A549 (cell line): ENCODE measurements at places on chromosomes 16 and 17.
A peak's percentile ranks its signal among the peaks of the same experiment; 100 is the strongest.

DNA sequence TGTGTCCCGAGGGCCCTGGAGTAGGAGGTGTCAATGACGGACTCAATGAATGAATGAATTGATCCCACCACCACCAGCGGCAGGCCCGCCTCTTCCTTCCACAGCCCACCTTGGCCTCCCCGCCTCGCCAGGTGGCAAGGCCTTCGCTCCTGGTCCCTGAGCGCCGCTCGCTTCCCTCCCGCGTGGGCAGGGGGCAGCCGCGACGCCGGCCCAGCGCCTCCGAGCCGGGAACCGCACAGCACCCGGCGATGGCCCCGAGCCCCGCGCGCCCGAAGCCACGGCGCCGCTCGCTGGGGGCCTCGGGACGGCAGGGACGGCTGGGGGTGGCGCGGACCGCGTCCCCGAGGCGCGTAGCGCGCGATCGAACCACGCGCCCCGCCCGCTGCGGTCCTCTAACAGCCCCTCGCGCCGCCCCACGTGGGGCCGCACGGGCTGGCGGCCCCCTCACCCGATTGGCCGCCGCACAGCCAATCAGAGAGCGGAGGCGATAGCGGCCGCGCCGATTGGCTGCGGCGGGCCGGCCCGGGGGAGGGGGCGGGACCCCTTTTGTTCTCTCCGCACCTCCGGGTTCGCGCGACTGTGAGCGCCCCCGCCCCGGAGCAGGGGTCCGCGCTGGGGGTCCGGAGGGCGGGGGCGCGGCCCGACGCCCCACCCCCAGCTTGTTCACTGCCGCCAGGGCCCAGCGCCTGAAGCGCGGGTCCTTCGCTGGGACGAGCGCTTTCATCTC is 31.4 kb downstream of the ACTG1 start:
- peak; percentile 87 for DNase-seq

DNA sequence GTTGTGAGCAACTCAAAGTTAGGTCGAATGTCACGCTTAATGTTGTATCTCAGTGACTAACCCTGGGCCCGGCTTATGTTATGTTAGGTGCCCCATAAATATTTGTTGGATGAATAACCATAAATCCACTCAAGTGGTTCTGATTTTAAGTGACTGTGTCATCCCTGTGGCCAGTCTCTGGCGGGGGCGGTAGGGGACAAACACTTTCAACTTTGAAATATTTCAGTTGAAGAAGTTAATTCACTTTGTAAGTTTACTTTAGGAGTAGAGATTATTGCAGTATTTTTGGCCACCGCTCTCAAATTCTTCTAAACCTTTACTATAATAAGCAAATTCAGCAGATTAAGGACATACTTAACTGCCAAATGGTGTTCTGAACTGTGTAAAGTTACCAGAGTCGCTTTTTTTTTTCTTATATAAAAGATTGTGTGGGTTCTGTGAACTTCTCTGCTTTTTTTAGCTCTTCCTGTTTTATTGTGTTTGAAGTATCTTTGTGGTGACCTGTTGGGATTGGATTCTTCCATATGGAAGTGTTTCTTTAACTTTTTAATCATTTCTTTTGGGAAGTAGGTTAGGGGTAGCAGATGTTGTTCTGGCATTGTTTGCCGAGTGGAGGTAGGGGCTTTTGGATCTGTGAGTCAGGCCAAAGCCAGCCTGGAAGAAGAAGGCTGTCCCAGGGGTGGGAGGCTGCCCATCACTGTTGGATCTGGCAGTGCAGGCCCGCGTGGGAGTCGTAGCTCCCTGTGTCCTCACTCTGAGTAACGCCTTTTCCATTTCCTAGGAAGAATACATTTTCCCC is 61.4 kb upstream of the TBX2 start:
- DNase-seq = peak; percentile 60

- DNase-seq = no peak
These were observed 2.1 kb downstream of the CCL4L2 start for GRCh38 chr17:36212966-36213365.

DNA sequence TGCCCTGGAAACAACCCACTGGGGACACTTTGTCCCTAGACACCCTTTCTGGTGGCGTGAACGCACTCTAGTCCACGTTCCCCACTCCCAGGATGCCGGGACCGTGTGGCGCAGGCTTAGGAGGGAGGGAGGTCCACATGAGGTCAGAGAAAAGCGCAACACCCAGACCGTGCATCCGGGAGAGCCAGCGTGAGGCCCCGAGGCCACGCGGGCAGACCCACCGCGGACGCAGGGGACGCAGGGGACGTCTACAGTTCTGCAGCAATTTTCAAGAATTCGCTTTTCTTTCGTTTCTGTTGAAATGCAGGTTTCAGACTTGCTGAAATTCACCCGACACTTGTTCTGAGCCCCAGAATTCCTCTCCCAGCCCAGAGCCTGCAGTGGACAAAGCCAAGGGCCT is 4.7 kb downstream of the RFNG start:
- no peak for DNase-seq

GRCh38 chr17:72125226-72125651 is 4.4 kb downstream of the SOX9 start:
- no peak for DNase-seq

DNA sequence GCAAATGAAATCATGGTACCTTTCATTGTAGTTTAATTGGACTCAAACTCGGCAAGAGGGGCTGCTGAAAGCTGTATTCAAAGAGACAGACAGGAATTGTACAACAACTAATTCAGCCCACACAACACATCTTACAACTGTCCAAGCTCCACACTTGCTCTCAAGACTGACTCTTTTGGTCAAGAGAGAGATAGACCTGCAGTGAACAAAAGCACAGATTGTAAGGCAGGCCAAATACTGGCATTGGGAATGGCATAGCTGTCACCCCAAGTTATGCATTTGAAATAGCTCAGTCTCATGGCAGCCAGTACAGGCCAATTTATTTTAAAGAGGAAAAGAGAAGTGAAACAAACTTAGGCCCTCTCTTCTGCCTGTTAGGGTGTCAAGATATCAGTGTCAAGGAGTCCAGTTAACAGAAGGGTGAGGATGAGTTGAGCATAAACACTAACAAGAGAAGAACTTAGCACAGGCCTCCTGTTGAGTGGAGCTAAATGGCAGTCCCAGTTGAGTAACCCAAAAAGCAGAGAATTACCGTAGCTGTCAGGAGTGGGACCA is 215.7 kb downstream of the IRX3 start:
- no peak for DNase-seq

- DNase-seq = no peak
These were observed 363.9 kb upstream of the CDH5 start for GRCh38 chr16:66002601-66003000.

- no peak for DNase-seq
These were observed 434.0 kb upstream of the MON1B start for GRCh38 chr16:76756951-76757350.

- no peak for DNase-seq
These were observed 4.4 kb downstream of the NOL3 start for GRCh38 chr16:67174706-67175231.

DNA sequence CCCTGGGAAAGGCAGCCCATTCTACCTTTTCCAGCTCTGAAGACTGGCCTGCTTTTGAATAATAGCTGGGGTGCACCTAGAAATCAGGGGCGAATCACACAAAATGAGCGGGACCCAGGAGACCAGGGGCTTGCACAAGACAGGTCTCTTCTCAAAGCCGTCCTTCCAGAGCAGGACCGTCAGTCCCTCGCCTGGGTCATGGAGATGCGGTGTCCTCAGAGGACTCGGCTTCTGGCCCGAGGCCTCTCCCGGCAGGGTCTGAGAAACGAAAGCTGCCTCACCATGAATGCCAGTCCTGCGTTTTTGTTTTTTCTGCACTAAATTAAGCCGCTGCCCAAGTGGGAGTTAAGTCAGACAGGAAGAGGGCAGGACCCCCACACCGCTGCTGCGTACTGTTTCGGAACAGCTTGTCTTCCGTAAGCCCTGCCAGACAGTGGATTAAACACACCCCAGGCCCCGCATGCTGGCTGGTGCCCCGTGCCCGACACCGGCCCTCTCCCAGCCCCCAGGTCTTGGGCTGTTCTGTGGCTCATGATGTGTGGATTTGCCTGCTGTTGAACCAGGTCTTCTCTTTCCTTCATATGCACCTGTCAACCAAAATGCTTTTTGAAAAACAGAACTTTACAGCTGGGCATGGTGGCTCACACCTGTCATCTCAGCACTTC is 142.1 kb upstream of the RPH3AL start:
- no peak for DNase-seq

DNA sequence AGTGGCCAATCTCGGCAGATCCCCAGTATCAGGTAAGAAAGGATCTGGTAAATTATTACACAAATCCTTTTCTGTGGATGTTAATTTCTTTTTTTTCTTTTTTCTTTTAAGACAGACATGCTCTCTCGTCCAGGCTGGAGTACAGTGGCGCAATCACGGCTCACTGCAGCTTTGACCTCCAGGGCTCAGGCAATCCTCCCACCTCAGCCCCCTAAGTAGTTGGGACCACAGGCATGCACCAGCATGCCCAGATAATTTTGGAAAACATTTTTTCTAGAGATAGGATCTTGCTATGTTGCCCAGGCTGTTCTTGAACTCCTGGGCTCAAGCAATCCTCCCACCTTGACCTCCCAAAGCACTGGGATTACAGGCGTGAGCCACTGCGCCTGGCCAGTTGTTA is 54.0 kb downstream of the GAS7 start:
- no peak for DNase-seq

DNA sequence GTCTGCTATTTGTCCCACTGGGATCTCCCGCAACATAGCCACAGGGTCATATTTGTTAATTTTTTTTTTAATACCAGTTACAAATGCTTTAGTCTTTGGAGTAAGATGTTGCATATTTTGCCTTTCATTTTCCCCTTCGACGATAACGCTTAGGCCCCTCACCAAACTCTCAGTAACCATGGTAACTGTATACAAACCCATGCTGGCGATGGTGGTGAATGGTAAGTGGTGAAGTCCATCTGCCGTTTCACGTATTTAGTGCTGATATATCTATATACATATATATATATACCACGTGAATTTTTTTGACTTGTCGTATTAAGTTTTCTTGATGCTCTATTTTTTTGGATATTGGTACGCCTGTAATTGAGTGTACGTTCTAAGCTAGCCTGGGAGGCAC is 263.7 kb downstream of the RBFOX1 start:
- DNase-seq = no peak

DNA sequence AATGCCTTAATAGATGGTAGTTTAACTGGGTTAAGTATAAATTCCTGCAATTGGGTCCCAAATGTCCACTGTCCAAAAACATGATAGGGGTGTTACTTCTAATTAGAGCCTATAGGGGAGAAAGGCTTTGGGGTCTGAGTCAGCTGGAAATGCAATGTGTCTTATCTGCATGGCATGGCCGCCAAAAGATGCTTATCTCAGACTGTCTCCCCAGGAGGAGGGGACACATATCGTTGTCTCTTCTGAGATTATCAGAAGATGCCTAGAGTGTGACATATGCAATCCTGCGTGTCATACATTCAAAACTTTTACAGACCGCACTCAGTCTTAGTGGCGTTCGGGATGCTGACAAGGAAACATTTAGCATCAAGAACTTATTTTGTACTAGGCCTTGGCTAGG is 442.9 kb downstream of the GRIN2A start:
- no peak for DNase-seq

DNA sequence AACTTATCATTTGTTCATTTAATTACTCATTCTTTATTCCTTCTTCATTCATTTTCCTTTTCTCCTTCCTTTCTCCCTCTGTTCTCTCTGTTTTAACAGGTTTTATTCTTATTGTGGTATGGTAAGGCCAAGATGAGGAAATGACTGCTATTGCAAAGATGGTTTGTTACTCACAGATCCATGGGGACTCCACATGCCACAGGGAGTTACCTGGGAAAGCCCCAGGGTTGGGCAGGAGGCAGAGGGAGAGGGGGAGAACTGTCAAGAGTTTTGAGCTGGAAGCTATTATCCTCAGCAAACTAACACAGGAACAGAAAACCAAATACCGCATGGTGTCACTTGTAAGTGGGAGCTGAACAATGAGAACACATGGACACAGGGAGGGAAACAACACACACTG is 453.3 kb downstream of the WWOX start:
- DNase-seq = no peak
